Brain pericyte (primary cell): ENCODE measurements at places on chromosomes 2 and 18.

- no peak for DNase-seq
Observed at GRCh38 chr2:8252997-8253694, 428.7 kb upstream of the ID2 start.

GRCh38 chr2:25851740-25852503, 26.4 kb downstream of the ASXL2 start:
- peak; percentile 40 for DNase-seq

GRCh38 chr2:162060532-162060931, 13.5 kb downstream of the DPP4 start:
- DNase-seq = no peak

DNA sequence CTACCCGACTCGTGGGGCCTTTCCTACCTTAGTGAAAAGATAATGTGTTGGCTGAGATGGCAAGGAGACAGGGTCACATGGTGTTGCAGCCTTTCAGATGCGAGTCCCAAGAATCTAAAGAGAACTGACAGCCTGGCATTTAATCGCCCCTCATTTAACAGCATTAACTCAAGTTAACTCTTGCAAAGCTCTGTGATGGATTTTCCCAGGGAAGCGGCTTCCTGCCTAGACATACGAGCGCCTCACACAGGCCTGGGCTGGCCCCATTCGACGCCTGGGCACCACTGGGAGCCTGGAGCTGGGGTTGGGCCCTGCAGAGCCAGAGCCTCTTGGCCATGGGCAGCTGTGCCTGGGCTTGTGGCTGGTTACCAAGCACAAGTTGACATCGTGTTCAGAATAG, 140.8 kb downstream of the SEPTIN10 start:
- DNase-seq = no peak
